Suppressor macrophage treated with lipopolysaccharide for 1 hour (primary cell): ENCODE measurements at places on chromosomes 13 and 19.

- DNase-seq: no peak
Measured at GRCh38 chr13:28147495-28147894, 9.2 kb downstream of the PAN3 start.

DNA sequence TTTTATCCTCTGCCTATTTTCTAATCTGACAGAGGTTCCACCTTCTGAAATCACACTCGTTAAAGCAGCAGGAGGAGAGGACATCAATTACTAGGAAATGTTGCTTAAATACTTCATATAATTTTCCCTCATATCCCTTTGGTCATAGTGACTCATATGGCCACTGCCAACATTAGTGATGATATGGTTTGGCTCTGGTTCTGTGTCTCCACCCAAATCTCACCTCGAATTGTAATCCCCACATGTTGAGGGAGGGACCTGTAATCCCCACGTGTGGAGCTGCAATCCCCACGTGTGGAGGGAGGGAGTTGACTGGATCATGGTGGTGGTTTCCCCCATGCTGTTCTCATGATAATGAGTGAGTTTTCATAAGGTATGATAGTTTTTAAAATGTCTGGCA lies 618.4 kb upstream of the SLITRK5 start:
- no peak for DNase-seq

- peak; percentile 81 for DNase-seq
Measured at GRCh38 chr19:14434543-14435319, 1.6 kb downstream of the PKN1 start.

DNA sequence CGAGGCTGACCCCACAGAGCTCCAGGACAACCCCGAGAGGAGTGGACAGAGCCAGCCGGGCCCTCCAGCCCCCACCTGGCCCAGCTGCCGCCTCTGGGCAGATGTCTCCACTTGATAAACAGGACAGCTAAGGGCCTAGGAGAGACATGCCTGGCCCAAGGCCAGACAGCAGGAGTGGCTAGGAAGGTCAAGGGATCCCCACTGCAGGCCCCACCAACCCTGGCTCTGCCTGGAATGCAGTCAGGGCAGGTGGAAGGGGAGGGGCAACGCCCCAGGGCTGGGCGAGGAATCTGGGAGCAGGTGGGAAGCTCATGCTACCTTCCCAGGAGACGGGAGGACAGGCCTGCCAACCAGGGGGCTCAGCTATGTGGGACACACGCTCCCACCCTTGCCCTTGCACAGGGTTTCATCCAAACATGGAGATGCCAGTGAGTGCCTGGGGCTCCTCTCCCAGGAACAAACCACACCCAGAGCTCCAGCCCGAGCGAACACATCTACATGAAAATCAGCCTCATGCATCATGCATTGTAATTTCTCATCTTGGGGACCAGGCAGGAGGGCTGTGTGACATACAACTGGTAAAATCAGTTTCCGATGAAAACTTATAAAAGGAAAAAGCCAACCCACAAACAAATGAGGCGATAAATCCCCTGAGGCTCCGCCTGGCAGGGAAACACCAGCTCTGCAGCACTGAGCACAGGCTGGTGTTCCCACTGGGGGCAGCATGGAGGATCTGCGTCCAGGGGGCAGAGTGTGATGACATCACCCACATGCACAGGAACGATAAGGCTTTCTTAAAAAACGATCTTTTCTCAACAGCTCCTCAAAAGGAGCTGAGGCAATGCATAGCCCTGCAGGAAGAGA lies 25.0 kb downstream of the SH3GL1 start:
- DNase-seq: peak; percentile 62

DNA sequence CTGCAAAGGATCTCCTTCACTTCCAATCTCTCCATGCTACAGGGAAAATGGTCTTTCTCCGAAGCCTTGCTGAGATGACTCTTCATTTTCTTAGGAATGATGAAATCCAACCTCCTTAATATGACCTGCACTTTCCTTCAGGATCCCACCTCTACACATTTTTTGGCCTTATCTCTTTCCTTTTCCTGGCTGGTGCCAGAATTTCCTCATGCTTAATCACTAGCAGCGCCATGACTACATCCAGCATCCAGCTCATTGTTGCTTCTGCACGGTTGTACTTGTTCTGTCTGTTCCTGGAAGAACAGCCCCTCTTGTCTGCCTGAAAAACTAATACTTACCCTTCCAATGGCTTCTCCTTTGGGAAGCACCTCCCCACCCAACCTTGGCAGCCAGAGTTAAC lies 68.4 kb downstream of the TEX26 start:
- DNase-seq: no peak

DNA sequence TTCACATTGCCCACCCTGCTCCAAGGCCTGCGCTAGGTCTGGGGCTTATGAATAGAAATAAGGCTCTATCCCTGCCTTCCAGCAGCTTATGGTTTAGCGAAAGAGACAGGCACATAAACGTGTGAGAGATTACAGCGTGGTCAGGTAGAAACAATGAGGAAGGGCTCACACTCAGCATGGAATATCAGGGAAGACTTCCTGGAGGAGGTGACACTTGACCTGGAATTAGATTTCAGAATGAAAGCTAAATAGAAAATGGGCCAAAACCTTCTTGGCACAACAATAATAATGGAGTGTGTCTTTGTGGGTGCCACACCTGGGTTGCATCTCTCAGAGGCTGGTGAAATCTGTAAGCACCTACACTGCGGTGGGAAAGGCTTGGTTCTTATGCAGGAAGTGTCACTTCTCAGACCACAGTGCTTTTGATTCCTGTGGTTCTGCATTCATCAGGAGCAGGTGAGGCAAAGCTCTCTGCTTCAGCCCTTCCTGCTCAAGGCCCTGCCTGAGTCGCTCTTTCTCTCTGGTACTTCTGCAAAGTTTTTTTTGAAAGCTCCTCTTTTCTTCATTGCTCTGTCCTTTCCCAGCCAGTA lies 430.3 kb downstream of the ZNF536 start:
- no peak for DNase-seq

- DNase-seq: no peak
Measured at GRCh38 chr19:16228637-16229321, 31.1 kb downstream of the AP1M1 start.

DNA sequence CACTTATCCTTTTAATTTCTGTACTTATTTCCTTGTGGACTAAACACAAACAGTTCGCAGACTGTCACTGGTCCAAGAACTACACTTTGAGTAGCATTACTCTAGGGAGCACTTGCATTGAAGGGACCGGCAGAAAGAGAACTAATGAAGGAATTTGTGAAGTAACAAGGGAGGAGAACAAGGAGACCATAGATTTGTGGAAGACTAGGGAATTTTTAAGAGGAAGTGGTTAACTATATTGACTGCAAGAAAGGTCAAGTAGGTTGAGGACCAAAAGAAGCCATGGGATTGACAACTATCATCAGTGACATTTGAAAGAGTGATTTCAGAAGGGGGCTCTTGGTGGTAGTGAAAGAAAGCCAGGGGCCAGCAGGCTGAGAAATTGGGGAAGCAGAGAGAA lies 4.0 kb upstream of the RB1 start:
- DNase-seq: peak; percentile 41

DNA sequence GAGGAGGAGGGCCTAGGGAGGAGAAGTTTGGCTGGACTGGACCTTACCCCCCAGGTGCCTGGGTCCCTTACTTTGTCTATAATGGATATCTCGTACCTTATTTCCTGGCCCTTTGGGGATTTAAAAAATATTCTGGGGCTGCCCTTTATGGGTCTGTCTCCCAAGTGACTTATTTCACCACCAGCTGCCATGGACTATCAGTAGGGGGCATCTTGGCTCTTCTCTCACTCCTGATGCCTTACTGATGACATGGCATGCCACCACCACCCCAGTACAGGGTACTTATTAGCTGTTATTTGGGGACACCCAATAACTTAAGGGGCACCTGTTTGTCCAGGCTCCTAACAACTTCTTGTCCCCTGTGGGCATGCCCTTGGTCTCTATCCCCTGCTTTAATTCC lies 38.0 kb downstream of the NFIX start:
- DNase-seq: no peak

DNA sequence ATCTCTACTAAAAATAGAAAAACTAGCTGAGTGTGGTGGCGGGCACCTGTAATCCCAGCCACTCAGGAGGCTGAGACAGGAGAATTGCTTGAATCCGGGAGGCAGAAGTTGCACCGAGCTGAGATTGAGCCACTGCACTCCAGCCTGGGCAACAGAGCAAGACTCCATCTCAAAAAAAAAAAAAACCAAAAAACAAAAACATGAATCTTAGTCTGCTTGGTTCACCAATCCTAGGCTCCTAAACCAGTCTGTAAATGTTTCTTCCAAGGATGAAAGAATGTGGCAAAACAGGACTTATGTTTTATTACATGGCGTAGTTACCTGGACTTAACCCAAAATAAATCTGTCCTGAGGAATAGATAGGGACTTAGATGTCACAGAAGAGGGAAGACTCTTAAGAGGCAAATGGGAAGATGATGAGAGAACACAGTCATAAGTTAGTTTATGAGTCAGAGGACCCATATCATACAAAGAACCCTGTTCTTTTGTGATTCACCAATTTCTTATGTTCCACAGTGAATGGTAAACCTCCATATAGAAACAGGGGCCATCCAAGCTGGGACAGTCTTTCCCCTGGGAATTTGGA lies 6.9 kb upstream of the FBXL3 start:
- peak; percentile 25 for DNase-seq

DNA sequence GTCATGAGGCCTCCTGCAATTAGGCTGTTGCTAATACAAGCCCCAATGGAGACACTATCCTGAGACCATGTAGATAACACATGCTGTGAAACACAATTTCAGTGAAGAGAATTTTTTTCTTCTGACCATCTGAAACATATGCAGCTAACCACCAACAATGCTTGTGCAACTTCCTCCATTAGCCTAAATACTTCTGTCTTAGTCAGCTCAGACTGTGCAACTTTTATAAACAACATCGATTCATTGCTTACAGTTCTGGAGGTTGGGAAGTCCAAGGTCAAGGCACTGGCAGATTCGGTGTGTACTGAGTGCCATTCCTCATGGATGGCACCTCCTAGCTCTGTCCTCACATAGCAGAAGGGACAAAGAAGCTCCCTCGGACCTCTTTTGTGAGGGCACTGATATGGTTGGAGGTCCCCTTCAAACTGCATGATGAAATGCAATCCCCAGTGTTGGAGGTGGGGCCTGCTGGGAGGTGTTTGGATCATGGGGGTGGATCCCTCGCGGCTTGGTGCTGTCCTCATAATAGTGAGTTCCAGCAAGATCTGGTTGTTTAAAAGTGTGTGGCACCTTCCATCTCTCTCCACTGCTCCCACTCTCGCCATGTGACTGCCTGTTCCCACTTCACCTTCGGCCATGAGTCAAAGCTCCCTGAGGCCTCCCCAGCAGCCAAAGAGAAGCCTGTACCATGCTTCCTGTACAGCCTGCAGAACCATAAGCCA lies 27.7 kb downstream of the STK24 start:
- peak; percentile 83 for DNase-seq

GRCh38 chr13:73993661-73994060 lies 140.5 kb downstream of the KLF12 start:
- DNase-seq: no peak

DNA sequence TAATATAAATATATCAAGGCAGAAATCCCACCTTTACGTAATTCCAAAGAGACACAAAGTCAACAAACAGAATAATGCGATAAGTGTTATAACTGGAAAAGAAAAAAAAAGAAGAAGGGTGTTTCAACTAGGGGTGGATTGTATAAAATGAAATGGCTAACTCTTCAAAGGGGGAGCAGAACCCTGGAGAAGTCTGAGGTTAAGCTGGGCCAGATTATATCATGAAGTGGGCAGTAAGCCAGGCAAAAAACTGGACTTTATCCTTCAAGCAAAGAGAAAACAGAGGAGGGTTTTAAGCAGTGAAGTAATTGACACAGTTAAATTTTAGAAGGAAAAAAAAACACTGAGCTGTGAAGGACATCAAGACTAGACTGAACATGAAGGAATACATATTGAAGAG lies 41.9 kb downstream of the TBC1D4 start:
- no peak for DNase-seq

- no peak for DNase-seq
Measured at GRCh38 chr19:42479736-42480135, 37.0 kb upstream of the CXCL17 start.

GRCh38 chr19:17159466-17160393 lies 55.4 kb upstream of the USE1 start:
- no peak for DNase-seq

GRCh38 chr13:53266757-53267156 lies 238.1 kb downstream of the OLFM4 start:
- DNase-seq: no peak

GRCh38 chr13:47087841-47088240 lies 191.0 kb upstream of the HTR2A start:
- DNase-seq: no peak

DNA sequence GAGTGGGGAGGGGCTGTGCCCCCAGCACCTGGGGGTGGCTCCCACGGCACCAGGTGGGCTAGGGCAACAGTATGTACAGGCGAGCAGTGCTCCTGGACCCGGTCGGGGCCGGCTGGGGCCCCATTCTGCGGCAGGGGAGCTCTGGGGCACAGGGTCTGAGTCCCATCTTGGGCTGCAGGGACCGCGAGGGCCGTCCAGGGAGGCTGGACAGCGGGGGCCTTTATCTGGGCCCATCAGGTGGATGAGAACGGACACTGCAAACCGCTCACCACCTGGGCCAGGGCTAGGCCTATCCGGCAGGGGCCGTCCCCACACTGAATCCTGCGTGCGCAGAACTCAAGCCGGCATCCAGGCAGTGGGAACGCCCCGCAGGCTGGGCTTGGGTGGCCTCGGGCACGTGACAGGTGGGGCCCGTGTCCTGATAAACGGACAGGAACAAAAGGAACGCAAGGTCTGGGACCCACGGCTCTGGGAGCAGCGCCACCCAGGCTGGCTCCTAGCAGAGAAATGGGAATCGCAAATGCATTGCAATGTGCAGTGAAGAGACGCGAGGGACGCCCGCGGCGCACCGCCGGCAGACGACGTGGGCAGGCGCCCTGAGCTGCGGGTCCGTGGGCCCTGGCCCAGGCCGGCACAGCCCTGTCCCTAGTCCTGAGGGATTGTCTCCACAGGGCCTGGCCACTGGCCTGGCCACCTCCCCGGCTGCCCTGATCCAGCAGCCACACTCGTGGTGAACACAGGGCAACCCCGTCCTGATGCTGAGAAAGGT lies 29.7 kb downstream of the BTBD2 start:
- no peak for DNase-seq

DNA sequence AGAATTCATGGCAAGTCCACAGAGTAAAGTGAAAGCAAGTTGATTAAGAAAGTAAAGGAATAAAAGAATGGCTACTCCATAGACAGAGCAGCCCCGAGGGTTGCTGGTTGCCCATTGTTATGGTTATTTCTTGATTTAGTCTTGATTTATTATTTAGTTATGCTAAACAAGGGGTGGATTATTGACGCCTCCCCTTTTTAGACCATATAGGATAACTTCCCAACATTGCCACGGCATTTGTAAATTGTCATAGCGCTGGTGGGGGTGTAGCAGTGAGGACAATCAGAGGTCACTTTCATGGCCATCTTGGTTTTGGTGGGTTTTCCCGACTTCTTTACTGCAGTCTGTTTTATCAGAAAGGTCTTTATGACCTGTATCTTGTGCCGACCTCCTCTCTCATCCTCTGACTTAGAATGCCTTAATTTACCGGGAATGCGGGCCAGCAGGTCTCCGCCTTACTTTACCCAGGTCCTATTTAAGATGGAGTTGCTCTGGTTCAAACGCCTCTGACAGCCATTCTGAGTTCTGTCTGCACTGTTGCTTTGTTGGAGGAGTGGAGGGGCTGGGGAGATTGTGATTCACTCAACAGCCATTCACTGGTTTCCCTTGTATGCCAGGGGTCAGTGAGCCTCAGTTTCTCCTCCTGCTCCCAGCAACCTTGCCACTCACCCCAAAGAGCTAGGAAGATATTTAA lies 27.6 kb downstream of the HPN start:
- no peak for DNase-seq
